ENCODE measurements at places on chromosomes 1 and 21.

GRCh38 chr1:221620437-221621384 is 121.2 kb downstream of the DUSP10 start:
- DNase-seq = no peak

DNA sequence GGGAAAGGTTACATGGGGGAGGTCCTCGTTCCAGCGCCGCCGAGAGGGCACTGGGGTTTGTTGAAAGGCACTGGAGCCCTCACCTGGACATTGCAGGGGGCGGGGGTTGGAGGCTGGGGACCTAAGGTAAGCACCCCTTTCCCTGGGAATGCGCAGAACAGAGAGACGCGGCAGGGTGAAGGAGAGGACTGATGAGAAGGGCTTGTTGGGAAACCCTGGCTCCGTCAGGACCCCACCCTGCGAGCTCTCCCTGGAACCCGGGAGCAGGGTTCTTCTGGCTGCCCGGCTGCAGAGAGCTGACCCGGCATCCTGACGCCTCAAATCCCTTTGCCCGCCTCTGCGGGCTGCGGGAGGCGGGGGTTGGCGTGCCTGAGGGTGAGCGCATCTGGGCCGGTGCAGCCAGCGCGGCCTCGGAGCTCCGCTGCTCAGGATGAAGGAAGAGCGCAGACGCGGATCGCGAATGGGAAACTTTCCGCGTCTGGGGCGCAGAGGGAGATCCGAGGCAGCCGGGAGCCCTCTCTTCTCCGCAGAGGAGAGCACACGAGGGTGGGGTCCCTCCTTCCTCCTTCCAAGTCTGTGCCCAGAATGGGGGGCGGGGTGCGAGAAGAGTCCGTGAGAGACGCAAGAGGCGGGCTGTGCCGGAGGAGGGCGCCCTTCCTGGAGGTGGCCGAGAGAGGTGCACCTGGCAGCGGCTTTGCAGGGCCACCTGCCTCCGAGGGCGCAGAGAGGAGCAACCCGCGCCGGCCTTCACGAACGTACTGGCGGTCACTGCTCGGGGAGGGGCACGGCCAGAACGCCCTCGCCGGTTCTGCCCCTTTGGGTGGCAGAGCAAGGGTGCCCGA is 2.4 kb downstream of the IGSF21 start:
- no peak for DNase-seq

GRCh38 chr1:94979656-94980581 is 53.0 kb upstream of the CNN3 start:
- no peak for DNase-seq

DNA sequence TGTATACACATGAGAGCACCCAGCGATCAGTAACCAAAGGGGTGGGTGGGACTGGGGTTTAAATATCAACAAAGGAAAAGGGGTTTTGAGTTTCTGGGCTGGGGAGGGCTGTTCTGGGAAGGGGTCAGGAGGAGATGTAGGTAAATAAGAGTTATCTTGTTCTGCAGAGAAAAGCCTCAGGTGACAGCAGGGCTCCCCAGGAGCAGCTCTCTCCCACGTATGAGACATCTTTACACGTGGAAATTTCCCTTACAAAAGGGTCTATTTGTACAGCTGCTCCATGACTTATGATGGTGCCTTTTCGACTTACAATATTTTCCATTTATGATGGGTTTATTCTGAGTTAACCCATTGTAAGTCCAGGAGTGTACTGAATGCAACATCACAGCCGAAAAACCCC is 16.3 kb upstream of the PADI2 start:
- no peak for DNase-seq

GRCh38 chr21:29538115-29538514 is 239.4 kb downstream of the BACH1 start:
- no peak for DNase-seq

- DNase-seq = no peak
These were observed 708.8 kb downstream of the LTN1 start for GRCh38 chr21:28283641-28284490.

- DNase-seq = no peak
These were observed 76.8 kb downstream of the STUM start for GRCh38 chr1:226625326-226625725.

- no peak for DNase-seq
These were observed 25.0 kb downstream of the MTOR start for GRCh38 chr1:11237356-11237755.

DNA sequence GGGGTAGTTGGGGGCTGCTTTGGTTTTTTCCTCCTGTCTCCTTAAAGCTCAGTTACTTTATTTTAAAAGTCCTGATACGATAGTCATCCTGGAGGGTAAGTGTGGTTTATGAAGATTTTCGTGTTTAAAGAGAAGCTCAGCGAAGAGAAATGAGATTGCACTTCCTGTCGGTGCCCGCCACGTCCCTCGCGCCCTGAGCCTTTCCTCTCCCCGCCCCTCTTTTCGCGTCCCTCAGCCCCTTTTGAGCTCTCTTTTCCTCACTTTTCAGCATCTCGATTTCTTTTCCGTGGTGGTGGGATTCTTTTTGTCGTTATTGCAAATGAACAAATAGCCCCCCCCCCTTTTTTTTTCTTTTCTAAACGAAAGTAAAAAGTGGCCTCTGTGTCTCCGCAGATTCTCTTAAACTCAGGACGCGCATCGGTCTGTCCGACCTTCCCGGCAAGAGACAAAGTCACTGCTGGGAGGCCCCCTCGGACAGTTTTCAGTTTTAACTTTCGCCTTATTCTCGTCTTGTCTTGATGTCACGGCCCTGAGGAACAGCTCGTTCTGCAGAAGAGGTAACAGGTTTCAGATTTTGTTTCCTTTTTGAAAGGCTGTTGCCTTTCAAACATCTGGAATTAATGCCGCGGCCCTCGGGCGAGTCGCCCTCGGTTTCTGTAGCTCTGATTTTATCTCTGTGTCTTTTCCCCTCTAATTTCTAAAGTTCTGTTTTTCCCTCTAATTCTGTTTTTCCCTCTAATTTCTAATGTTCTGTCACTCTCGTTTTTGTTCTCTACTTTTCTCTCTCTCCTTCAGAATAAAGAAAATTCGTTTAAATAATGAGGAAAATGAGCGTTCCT is 1.0 kb upstream of the DMRTA2 start:
- no peak for DNase-seq

DNA sequence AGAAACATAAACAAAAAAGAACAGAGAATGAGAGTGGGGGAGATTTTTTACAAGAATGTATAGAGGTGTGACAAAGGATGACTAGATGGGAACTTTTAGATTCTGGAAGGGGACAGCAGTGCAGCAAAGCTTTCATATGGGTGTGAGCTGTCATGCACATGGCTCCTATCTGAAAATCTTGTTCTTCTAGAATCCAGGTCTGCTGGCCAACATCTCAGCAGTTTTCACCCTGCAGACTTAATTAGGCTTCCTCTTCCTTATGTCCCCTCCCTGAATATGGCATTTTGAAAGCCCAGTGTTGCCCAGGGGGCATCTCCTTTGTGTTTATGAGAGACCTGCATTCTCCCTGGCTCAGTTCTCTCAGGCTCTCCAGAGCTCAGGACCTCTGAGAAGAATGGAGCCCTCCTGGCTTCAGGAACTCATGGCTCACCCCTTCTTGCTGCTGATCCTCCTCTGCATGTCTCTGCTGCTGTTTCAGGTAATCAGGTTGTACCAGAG is at the start of gene CYP4Z1:
TSS of gene CYP4Z1 (plus strand) at position 135 of the 498 bp plus-strand sequence. CDS start at position 395, 260 bp downstream.
- DNase-seq = no peak

- DNase-seq = no peak
These were observed 18.6 kb downstream of the PCSK9 start for GRCh38 chr1:55057956-55058298.

- no peak for DNase-seq
These were observed 10.4 kb downstream of the PPP2R5A start for GRCh38 chr1:212295579-212295978.

- DNase-seq = no peak
These were observed 21.6 kb downstream of the MRPS6 start for GRCh38 chr21:34094949-34095348.

DNA sequence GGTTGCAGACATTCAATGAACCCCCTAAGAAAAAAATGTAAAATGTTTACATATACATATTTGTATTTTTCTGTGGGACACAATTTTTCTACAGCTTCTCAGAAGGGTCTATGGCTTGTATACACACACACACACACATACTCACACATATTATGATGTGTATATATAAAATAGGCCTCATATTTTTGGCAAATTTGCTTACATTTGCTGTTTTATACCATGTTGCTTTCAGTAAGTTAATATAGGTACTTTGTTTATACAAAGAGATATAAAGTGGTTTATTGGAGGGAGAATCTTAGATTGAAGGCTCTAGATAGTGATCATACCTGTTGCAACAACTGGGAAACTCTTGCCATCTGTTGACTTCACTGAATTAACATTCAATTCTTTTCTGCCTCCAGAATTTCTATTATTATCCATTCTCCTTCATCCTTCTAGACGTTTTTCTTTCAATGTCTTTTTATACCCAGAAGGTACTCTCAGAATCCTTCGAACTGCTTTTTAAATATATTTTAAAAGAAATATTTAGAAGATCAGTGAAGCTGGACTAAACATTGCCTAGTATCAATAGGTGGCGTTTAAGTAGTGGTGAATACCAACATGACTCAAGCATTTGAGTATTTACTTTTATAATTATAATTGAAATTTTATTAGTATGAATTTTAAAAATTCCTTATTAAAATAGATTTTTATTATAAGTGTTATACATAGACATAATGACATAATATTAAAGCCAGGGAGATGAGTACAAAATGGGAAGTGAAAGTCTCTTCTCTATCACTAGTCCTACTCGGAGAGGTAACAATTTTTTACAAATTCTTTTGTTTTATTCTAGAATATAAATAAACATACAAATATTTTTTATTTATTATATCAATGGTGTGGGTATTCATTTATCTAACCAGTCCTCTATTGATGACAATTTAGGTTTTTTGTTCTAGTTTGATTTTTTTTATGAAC is 10.2 kb downstream of the CD55 start:
- DNase-seq = no peak

- no peak for DNase-seq
These were observed 54.8 kb downstream of the KIF21B start for GRCh38 chr1:200968469-200969410.
